ENCODE measurements at places on chromosomes 7 and 10.

DNA sequence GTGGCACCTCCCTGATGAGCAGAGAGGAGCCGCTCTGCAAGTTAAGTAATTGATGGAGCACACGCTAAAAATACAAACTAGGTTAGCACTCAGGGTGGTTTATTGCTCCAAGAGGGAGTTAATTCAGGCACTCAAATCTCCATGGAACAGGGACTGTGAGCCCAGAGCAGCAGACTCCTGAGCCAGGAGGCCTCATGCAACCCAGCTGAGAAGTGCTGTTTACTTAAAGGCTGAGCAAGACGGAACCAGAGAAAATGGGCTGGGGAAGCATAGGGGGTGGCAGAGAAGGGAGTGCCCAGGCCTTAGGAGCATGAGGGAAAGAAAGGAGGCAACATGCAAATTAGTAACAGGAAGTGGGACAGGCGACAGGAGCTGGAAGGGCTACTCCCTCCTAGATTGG lies 174.1 kb downstream of the KCNMA1 start:
- no peak for DNase-seq

DNA sequence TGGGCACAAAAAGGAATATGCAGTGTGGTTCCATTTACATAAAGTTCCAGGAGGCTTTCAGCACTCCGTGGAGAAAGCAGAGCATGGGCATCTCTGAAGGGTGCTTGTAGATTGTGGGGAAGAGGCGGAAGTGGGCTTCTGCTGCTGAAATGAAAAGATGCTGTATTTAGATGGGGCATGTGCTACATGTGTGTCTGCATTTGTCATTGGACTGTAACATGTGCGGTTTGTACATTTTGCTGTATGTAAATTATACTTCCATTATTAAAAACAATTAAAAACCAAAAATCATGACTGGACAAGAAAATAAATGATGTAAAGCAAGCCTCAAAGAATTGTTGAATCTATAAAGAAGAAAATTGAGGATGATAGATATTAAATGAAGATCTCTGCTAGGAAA lies 334.0 kb downstream of the WDR37 start:
- no peak for DNase-seq

DNA sequence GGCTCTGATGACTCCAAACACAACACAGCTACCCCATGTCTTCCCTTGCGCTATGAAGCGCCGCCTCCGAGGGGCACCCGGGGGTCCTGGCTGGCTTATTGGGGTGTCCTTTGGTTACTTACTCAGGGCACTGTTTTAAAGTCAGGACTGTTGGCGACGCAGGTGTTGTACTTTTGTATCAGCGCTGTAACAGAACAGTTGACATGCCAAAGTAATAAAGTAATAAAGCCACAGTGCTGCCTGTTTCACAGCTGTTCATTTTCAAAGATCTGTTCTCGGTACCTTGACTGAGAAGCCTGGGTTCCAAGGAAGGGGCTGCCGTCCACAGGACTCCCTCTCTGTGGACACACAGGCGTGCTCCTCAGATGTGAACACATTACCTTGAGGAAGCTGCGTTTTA lies 64.1 kb downstream of the WDR37 start:
- no peak for DNase-seq

- DNase-seq, result no peak
These were observed 156.3 kb upstream of the SEMA3C start for GRCh38 chr7:81075150-81075549.

- DNase-seq, result no peak
These were observed 1074.4 kb downstream of the TYW1 start for GRCh38 chr7:68070992-68071391.

- DNase-seq, result no peak
These were observed 33.8 kb upstream of the ZFAND2A start for GRCh38 chr7:1193593-1194424.

Measured in muscle of arm (tissue), 14 donors.